ENCODE measurements at places on chromosomes 2 and 18.

DNA sequence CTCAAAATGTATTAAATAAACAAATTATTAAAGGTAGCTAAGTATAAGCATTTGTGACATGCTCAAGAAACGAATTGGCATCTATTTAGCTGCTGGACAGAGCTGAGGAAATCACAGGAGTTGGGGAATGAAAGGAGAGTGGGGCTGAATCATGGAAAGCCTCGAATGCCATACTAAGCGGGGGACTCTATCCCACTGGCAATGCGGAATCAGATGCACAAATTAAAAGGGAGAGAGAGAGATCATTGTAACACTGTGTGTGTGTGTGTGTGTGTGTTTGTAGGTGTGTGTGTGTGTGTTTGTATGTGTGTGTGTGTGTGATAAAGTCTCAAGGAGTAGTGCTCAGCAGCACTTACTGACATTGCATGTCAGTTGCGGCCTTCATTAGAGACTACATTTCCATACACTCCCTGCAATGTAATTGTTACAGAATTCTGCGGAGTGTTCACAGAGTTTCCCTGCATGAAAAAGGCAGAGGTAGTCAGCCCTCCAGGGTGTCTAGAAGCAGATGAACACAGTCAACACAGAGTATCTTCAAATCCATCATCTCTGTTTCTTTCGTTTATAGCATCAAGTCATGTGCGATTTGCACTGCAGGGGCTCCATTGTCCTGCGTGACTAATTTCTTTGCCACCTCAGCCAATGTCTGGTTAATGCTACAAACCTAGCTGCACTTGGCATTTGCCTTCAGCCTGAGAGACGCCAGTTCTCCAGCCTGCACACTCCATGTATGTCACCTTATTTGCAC is 111.7 kb upstream of the CYRIA start:
- DNase-seq: no peak

- DNase-seq: no peak
Observed at GRCh38 chr18:12398625-12399024, 9.1 kb upstream of the PRELID3A start.

GRCh38 chr2:149082735-149083134 is 44.2 kb downstream of the LYPD6B start:
- DNase-seq: no peak

GRCh38 chr2:231922311-231923009 is 3.7 kb downstream of the NPPC start:
- DNase-seq: no peak

DNA sequence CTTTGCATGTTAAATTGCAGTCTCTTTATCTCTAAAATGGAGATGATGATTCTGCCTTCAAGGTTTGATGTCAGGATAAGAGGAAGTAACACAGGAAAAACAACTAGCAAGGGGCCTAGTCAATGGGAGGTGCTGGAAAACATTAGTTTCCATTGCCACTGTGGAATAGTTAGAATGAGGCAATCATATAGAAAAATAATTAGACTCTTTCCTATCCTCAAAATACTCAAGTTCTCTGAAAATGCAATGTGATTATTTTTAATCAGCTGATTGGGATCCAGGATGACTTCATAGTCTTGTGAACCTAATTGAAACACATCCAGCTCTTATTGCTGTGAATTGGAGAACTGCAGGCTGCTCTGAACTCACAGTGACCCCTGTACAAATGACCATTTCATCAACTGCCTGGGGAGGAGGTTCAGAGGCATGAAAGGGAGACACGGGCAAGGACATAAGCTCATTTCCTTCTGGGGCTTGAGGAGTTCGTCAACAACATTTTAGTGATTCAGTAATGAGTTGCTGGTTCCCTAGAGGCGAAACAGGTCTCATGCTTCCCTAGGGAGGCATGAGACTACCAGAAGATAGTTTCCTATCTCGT is 422.5 kb downstream of the LPIN1 start:
- DNase-seq: peak; percentile 93

GRCh38 chr2:43105586-43106558 is 120.5 kb downstream of the ZFP36L2 start:
- no peak for DNase-seq

DNA sequence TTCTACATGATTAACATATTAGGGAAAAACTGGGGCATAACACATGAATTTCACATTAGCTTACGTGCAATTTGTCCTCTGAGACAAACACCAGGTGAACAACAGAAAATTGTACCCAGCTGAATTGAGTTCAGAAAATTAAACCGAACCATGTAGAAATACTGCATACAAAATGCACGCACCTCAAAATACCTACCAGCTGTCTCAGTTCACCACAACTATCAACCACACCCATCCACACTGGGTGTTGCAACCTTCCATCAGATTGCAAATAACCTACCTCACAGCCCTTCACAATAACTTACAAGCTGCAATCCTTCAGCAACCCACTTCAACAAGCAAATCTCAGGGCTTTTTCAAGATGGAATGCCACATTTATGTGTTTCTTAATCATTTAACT is 55.9 kb downstream of the UNC50 start:
- no peak for DNase-seq

- no peak for DNase-seq
Observed at GRCh38 chr18:78875016-78875777, 104.4 kb upstream of the SALL3 start.

GRCh38 chr2:237859533-237860272 is at the start of gene RAMP1:
Gene RAMP1 (plus strand): TSS chr2:237859623. CDS start chr2:237859676, 53 bp downstream.
- no peak for DNase-seq
